ENCODE measurements at places on chromosomes 1 and 21.

GRCh38 chr1:3530086-3530925 lies 75.8 kb downstream of the ARHGEF16 start:
- DNase-seq, result no peak

DNA sequence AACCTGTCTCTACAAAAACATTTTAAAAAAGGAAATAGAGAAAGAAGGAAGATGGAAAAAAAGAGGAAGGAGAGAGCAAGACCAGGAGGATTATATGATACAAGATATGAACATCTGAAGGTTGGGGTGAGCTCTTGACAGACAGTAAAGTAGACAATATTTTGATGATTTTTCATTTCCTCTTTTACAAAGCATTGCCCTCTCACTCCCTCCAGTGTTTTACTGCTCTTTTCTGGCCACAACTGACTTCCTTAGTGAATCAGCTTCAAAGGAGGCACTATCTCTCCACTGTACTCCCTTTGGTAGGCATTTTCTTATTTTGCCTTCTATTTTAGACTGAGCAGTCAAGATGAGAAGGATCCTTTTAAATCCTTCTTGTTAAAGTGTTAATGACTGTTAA lies 296.7 kb downstream of the KCTD3 start:
- no peak for DNase-seq

DNA sequence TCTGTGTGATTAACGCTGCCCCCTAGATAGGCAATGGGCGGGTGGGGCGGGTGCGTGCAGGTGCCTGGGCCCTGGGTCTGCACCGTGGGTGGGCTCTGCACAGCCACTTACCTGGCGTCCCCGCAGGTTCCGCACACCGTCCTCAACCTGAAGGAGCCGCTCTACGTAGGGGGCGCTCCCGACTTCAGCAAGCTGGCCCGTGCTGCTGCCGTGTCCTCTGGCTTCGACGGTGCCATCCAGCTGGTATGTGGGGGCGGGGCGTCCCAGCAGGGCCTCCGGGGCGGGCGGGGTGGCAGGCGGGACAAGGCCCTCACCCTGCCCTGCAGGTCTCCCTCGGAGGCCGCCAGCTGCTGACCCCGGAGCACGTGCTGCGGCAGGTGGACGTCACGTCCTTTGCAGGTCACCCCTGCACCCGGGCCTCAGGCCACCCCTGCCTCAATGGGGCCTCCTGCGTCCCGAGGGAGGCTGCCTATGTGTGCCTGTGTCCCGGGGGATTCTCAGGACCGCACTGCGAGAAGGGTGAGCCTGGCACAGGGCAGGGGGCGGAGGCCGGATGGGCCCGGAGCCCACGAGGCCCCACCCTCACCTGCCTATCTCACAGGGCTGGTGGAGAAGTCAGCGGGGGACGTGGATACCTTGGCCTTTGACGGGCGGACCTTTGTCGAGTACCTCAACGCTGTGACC lies 22.8 kb downstream of the RNF223 start:
- DNase-seq, result no peak

DNA sequence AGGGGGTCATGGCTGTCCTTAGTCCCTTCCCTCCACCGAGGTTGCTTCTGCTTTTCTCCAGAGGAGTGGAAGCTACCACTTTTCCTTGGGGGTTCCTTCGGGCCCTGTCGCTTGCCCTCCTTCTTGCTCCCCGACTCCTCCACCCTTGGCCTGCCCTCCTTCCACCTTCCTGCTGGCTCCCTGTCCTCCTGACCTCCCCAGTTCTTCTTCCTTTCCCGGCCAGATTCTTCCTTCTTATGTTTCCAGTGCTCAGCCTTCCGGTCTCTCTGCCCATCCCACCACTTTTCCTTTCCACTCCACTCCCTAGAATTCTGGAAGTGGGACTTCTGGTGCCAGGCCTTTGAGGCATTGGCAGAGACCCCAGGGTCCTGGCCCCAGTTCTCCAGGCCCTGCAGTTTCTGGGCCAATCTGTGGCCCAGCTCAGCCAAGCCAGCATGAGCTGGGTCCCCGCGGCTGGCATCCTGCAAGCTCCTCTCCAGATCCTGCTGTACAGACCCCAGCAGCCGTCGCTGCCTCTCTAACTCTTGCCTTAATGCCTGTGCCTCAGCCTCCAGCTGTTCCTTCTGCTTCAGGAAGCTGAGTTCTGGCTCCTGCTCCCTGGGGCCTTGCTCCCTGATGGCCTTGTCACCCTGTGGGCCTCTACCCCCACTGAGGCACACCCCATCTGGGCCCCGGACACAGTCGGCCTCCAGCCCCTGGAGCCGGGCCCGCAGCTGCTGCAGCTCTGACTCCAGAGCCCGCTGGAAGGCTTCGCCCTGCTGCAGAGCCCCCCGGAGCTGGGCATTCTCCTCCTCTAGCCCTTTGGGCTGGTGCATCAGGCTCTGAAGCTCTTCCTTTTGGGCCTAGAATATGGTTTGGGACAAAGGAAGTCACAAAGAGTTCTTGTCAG lies 9.7 kb upstream of the PMVK start:
- no peak for DNase-seq

GRCh38 chr1:32128479-32128878 lies 20.6 kb downstream of the KPNA6 start:
- DNase-seq, result no peak

DNA sequence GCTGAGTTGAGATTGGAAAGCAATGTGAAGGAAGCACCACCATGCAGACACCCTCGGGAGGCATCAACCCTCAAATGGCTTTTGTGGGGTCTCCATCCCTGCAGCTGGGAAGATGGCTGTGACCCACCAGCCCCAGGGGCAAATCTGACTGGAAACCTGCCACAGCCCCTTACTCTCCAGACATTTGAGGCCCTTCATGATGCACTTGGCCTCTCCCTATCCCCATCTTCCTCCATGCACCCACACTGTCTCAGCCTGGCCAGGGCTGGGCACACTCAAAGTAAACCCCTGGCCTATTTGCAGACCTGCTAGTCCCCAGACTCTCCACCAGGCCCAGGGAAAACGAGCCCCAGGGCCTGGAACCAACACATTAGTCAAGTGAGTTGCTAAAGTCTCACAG lies 205.2 kb downstream of the MATN1 start:
- no peak for DNase-seq

DNA sequence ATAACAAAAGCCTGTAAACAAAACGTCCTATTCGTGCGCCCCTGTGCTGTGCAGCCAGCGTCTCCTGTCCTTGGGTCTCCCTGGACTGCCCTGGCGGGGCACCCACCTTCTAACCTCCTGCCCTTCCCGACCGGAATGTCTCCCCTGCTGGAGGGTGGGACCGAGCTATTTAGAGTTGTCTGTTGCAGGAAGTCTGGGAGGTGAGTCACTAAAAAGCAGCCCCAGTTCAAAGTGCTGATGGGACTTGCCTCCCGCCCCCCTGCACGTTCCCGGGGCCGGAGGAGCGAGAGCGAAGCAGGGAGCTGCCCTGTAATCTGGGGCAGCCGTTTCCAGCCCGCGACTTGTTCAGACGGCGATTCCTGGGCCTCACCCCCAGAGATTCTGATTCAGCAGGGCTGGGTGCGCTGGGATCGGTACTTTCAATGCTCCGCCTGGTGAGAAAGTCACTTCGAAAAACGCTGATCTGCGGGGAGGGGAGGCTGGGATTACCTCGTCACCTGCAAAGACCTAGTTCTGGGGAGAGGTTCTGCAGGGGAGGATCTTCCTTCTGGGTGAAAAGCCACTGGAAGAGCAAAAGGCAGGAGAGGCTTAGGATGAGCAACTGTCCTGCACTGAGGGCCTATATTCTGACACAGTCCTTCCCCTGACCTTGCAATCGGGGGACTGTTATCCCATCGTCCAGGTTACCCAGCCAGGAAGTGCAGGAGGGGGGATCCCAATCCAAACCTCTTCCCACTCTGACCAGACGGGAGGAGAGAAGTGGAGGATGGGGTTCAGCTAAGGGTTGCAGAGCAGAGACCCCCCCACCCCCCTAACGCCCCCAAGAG lies 1.2 kb upstream of the DHRS3 start:
- peak; percentile 30 for DNase-seq

DNA sequence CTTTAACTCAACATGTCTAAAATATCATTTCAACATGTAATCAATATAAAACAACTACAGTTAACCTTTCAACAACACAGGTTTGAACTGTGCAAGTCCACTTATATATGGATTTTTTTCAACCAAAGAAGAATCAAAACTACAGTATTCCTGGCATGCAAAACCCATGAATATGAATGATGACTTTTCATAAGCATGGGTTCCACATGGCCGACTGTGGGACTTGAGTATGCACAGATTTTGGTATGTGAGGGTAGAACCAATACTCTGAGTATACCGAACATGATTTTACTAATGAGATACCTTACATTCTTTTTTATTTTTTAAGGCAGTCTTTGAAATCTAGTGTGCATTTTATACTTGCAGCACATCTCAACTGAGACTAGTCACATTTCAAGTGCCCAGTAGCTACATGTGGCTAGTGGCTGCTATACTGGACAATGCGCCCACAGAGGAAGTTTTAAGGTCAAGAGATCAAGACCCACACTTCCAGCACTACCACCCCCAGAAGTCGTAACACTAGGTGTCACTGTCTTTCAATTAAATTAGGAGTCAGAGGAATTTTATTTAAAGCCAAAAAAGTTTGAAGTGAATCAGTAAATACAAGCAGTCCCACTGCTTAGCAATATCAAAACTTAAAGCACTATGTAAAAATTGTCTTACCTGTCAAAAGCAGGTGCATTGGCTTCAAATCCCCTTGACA lies 40.0 kb downstream of the SYNJ1 start:
- no peak for DNase-seq

- no peak for DNase-seq
These were observed 430 bp downstream of the WASF2 start for GRCh38 chr1:27489501-27489972.

Measured in stimulated activated CD8-positive, alpha-beta memory T cell treated with anti-CD3 and anti-CD28 coated beads, Interleukin-15, amount 100 ng/mL, for 4 hours (primary cell).